Central memory CD8-positive, alpha-beta T cell (primary cell): ENCODE measurements at places on chromosomes 3 and 15.

- no peak for DNase-seq
These were observed 115.7 kb downstream of the PDZRN3 start for GRCh38 chr3:73509066-73509465.

GRCh38 chr3:120559242-120560061, 36.7 kb upstream of the NDUFB4 start:
- DNase-seq: no peak

- DNase-seq: no peak
These were observed 54.2 kb downstream of the CCDC54 start for GRCh38 chr3:107431246-107432012.

GRCh38 chr3:55607844-55608243, 120.7 kb upstream of the WNT5A start:
- DNase-seq: no peak

DNA sequence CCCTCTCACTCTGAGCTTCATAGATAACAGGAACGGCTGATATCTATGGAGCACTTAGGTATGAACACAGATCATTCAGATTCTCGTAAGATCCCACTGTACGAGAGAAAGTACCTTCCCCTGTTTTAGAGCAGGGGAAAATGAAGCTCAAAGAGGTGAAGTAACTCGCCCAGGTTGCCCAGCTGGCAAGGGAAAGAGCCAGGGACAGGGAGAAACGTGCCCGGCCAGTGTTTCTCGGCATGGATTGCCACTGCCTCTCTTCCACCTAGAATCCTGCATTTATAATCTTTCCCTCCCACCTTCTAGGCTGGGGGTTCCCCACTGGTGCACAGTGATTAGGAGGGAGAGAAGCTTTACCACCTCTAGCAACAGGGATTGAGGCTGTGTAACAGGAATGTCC, 39.0 kb downstream of the EHD4 start:
- no peak for DNase-seq

GRCh38 chr15:61681676-61682075, 378.6 kb downstream of the VPS13C start:
- no peak for DNase-seq

GRCh38 chr15:56371495-56372147, 6.4 kb downstream of the TEX9 start:
- no peak for DNase-seq

GRCh38 chr15:25060472-25060803, 105.7 kb downstream of the SNRPN start:
- DNase-seq: no peak

GRCh38 chr3:73471986-73472787, 152.6 kb downstream of the PDZRN3 start:
- no peak for DNase-seq

GRCh38 chr3:39501968-39502837, 34.7 kb downstream of the MOBP start:
- DNase-seq: no peak

DNA sequence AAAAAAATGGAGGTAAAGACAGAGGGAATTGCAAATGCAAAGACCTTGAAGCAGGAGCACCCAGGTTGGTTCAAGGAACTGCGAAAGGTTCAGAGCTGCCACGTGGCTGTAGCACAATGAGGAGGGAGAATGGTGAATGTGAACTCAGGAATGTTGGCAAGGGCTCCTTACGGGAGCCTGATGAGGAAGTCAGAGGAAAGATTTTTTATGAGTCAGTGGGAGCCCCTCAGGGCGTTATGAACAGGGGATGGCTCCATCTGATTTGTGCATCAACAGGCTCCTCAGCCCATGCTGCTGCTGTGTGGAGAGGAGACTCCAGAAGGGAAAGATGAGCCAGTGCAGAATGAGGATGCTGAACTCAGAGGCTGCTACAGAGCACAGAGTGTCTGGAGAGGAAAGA, 194.4 kb downstream of the ARRDC4 start:
- no peak for DNase-seq

DNA sequence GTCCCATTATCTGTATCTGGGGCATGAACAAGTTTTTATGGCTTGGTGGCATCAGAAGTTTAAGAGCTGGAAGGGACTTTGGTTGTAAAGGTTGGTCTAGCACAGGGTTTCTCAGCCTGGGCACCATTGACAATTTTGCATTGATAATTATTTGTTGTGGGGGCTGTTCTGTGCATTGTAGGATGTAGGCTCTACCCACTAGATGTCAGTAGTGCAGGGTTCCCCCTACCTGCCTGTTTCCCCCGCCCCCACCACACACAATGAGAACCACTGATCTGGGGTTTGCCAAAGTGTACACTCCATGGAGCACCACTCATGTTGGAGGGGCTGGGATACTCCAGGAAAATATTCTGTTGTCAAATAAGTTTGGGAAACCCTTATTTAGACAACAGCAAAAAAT, 42.7 kb downstream of the PLCL2 start:
- DNase-seq: no peak

DNA sequence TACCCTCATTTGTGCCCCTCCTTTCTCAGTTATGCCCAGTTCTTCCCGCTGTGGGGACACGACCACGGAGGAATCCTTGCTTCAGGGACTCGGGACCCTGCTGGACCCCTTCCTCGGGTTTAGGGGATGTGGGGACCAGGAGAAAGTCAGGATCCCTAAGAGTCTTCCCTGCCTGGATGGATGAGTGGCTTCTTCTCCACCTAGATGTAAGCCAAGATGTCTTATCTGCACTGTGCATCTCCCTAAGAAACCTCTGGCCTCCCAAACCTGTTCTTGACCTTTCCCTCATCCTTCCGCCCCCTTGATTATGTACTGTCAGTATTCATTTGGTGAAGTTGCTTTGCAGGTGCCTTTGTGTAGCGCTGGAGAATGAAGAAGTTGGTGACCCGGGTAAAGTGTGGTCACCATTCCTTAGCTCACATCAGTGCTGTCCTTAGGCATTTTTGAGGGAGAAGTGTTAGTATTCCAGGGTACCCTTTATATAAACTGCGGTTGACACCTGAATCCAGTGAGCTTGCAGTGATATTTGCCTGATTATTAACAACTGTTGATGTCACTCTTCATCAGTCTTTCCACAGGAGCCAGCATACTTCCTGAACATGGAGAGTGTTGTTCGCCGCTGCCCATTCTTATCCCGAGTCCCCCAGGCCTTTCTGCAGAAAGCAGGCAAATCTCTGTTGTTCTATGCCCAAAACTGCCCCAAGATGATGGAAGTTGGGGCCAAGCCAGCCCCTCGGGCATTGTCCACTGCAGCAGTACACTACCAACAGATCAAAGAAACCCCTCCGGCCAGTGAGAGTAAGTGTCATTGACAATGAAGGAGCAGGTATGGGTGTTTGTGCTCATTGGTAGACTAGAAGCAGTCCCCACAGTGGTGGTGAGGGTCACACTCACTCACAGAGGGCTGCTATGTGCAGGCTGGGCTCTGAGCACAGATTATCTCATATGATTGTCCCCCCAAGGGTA, 966 bp downstream of the ALAS1 start:
- DNase-seq: no peak

- no peak for DNase-seq
These were observed 9.4 kb upstream of the SMCO1 start for GRCh38 chr3:196524527-196524926.

DNA sequence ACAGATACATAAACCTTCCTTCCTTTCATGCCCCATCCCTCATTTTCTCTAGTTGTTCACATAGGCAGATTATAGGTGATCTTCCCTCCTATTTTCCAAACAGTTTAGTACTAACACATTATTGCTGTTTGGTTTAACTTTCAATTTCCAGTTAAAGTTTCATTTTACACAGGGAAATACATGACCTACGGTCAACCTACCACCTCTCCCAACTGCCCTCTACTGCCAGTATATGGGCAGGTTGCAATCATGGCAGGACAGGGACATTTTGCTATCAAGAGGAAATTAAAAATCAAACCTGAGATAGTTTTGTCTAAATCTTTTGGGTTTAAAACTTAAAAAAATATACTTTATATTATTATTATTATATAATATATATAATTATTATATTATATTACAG, 26.1 kb upstream of the TFDP2 start:
- DNase-seq: no peak

GRCh38 chr15:26744894-26745293, 28.0 kb downstream of the GABRB3 start:
- DNase-seq: no peak

DNA sequence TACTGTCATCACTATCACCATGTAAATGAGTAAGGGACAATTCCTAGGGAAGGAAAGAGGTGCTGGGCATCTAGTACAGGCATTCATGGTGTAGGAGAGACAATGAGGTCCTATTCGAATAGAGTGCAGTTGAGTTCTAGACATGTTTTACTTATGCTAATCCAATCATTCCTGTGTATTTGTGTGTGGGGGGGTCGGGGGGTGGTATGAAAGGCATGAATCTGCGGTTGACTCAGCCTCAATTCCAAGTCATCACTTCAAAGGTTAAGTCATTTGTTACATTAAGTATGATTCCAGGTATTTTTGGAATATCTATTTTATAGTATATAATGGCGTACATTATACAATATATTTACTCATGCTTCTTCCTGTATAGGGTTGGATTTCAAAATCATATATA, 163.1 kb upstream of the GALNT15 start:
- no peak for DNase-seq

DNA sequence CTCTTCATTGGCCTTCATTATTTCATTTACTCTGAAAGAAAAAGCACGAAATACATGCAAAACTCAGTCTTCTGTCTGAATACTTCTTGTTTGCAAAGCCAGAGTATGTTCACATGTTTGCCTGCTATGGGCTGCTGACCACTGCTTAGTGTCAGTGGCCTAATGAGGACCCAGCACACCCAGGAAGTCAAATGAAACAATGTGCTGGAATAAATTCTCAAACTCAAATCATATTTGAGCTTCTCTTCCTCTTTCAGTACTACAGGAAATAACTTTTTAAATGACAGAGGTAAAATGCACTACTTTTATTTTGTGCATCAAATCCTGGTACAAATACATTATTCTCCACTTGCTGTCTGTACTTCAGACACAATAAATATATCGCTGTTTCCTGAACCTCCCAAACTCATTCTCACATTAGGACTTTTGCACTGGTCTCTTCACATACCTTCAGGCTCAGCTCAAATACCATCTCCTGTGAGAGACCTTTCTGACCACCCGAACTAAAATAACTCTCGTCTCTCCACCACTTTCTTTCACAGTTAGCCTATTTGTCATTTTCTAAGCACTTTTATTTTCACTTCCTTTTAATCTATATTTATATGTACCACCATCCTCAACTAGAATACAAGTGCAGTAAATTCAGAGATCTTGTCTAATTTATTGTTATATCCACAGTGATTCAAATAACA, 176.8 kb downstream of the TUSC7 start:
- DNase-seq: no peak
